ENCODE measurements at places on chromosomes 11 and 22.

GRCh38 chr11:14381968-14382367 lies 23.0 kb upstream of the RRAS2 start:
- DNase-seq, result no peak

GRCh38 chr22:21865041-21865440 lies 2.4 kb downstream of the MAPK1 start:
- peak; percentile 34 for DNase-seq

GRCh38 chr11:123083623-123084029 lies 21.7 kb upstream of the HSPA8 start:
- DNase-seq, result peak; percentile 61

- DNase-seq, result peak; percentile 93
Measured at GRCh38 chr22:49936018-49936972, 17.9 kb downstream of the CRELD2 start.

DNA sequence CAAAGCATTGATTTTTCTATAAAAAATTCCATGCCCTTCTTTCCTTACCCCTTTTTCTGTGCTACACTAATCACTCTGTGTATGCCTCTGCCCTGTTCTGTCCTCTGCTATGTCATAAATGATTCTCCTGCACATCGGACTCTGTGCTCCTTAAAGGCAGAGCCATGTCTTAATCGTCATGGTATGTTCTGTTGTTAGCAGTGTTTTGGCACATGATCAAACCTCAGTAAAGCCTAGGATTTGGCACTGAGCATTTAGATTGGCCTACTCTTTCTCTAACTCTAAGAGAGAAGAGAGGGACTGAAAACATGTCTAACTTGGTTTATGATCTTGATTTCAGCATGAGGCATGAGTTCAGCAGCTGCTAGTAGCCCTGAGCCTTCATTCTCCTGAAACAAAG lies 266.9 kb downstream of the AASDHPPT start:
- no peak for DNase-seq

DNA sequence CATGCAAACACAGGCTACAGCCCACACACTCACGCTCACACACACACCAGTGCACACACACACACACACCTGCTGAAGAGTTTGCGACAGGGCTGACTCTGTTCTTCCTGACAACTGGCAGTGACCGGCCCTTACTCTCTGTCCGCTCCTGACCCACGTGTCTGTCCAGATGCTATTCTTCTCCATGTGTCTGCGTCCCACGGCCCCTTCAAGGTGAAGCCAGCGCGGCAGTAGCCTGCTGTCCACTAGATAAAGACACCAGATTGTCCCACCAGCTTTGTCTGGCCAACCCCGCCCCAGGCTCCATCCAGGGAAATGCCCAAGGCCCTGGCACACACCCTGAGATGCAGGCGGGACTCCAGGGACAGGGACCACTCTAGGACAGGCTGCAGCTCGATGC lies 713.9 kb downstream of the BRD1 start:
- DNase-seq, result no peak

GRCh38 chr11:133577403-133577802 lies 45.1 kb upstream of the OPCML start:
- DNase-seq, result no peak

DNA sequence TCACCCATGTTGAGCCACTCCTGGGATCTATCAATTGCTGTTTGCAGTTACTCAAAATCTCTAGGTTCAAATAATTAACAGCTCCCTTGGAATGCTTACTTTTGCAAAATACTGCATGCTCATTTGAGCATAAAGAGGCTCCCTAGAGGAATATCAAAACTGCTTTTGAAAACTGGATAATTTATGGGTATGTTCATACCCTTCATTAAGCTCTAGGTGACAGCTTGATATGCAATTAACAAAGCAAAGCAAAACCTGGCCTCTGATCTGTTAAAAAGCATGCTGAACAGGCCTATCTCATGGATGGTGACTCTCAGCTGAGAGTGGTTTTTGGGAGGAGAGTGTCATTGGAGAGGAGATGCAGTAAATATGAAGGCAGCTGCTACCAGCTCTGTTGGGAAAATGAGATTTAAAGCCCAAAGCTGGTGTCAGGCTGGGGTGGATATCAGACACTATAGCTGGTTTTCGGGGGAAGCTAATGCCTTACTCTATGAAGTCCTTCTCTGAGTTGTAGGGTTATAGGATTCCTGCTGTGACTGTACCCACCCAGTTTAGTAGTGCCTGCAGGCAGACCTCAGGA lies 110.9 kb downstream of the RASSF10 start:
- no peak for DNase-seq

DNA sequence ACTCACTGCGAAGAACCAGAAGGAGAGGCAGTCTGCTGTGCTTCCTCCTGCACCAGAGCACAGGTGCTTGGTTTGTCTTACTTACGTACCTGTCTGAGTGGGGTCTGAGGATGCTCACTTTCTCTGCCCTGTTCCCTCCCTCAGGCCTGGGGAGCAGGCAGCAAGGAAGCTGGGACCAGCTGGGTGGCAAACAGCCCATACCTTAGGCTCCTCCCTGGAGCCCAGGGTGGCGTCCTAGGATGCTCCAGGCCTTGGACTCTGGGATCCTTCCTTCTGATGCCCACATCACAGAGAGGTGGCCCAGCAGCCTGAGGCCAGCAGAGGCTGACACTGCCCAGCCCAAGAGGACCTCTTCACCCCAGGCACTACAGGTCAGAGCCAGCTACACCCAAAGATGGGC lies 593.2 kb downstream of the BRD1 start:
- DNase-seq, result no peak

GRCh38 chr11:103234974-103235373 lies 125.7 kb downstream of the DYNC2H1 start:
- DNase-seq, result no peak

DNA sequence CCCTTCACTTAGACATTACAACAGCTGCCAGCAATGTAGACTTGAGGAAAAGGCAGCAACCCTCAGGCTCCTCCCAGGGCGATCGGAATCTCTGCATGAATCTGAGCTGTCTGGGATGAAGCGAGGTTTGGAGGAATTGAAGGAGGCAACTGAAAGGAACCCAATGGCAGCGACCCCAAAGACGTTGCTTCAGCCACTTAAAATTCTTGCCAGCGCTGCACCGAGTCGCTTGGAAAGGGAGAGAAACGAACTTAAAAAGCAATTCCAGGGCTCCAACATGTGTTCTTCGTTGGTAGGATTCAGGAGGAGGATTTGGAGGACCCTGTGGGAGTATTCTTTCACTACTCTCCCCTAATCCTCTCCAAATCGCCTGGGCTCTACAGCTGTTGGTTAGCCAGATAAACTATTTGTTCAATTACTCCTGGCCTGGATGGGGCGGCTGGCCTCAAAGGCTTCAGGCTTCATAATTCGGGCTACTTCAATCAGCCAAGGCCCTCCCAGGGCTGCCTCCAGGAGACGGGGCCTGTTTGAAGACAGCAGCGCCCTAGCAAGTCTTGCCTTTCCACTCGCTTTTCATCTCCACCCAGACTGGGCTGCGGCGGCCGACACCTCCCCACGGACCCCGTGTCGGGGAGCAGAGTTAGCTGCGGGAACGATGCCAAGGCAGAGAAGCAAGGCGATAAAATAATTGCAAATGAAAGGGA lies 72.4 kb upstream of the TMEM45B start:
- DNase-seq, result no peak

DNA sequence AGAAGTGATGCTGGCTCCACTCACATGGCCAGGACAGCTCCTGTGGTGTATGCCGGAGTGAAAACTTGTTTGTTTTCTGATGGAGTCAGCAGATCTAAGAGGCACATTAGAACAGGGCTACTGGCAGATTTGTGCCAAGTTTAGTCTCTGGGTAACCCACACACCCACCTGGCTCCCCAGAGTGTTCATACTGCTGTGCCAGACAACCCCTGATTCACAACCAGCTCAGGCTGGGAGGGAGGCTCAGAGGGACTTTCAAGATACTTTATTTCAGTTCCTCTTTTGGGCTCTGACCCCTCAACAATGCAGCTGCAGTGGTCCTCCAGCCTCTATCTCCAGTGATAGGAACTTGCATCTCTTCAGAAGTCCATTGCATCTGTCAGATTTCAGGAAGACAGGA lies 8.5 kb downstream of the NTM start:
- no peak for DNase-seq

DNA sequence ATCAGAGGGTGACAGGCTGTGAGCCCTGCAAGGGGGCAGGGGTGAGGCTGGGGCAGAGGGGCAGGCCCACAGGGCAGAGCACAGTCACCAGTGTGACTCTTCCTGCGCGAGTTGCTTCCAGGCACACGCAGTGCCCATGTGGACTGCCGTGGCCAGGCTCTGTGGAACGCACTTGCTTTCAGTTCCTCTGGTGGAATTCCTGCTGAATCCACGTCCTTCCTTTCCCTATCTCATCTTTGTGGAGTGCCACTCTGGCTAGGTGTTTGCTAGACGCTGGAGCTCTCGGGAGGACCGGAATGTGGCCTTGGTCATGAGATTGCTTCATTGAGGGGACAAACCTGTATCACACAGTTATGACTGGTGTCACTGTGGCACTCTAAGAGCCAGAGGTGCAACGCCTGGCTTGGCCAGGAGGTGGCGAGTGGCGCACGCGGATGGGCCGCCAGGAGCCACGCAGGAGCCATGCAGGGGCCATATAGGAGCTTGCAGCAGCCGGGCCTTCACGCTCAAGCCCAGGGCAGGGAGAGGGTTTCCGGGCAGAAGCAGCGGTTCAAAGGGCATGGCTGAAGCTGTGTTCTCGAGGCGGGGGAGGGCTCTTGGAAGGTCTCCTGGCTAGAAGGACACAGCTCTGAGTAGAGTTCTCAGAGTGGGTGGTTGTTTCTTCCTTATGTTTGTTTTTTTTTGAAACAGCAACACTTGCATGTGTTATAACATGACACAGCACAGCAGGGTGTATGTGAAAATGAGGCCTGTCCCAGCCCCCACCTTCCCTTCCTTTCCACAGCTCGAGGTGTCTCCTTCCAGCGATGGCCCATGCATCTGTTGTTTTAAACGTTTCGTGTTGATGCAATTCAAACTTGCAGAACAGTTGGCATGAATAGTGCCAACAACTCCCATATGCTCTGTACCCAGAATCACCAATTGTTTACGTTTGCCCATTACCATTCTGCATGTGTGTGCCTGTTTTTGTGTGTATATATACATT lies 36.2 kb downstream of the TBC1D22A start:
- peak; percentile 90 for DNase-seq

DNA sequence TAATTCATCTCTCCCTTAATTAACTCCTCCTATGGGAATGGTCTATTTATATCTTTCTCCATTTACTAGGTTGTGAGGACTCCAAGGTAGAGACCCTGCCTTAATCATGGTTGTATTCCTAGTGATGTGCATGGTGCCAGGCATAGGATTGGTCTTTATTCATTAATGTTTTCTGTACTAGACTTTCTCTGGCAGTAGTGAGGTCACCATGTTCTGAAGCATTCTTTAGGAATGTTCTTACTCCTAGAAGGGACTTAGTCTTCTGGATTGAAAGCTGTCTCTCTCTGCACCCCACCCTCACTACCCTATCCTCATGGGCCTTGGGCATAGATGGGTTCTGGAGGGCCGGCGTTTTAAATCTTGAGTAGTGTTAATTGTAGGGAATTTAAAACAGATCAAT lies 10.6 kb upstream of the INSC start:
- DNase-seq, result no peak

- no peak for DNase-seq
Measured at GRCh38 chr11:17511571-17511970, 32.6 kb downstream of the USH1C start.

DNA sequence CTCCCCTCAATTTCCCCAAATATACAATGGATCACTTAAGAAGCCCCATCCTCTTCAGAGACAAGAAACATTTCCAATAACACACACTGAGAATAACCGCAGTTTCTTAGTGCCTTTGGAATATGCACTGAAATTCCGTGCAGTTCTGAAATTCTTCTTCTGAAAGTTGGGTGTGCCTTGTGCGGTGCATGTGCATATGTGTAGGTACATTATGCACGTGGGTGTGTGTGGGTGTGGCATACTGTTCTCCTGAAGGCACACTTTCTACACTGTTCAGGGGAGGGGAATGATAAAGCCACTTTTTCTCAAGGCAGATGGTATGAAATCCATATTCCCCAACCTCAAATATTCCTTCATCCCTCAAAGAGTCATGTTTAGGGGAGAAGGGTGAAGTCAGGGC lies 1.7 kb downstream of the EXPH5 start:
- DNase-seq, result no peak

DNA sequence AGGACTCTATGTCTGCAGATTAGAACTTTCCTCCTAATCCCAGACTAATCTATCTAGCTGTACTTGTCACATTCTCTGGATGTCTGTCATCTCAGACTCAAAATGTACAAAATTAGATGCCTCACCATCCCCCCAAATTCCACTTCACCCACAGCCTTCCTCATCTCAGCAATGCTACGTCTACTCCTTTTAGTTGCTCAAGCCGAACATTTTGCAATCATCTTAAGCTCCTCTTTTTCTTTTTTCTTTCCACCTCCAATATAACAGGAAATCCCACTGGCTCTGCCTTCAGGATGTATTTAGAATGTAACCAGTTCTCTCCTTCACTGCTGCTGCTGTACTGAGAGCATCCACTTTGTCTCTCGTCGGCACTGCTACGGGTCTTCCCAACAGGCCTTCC lies 1091.8 kb downstream of the TBC1D22A start:
- no peak for DNase-seq

Measured in mucosa of descending colon (tissue), 3 donors.